ENCODE measurements at places on chromosomes 16 and 17.

DNA sequence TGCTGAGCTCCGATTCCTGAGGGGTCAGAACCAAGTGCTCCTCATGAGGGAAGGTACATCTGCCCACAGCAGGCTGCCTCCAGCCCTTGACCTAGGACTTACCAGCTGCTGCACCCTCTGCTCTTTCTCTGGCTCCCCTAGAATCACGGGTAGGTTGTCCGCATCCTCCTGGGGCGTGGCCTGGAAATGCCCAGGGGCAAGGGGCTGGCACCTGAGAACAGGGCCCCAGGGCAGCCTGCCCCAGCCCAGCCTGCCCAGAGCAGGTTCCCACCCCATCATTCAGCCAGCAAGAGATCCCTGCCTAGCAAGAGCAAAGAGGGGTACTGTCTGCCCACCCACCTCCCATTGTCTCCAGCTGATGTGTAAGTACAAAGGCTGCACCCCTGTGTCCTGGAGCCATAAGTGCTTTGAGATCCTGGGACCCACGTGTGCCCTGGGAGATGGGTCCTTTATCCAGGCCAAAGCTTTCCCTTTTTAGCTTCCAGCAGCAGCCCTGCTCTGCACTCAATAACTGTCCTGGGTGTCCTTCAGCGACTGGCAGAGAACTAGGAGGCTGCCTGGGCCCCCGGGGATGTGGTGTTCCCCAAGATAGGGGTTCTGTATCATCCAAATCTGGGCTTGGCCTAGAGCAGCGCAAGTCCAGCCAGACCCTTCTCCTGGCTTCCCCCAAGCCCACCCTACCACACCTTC, 5.1 kb downstream of the TSPOAP1 start:
- DNase-seq = no peak

- no peak for DNase-seq
These were observed 607.2 kb downstream of the MAF start for GRCh38 chr16:78993346-78993745.

GRCh38 chr16:74462361-74462760, 41.1 kb upstream of the CLEC18B start:
- DNase-seq = no peak

- DNase-seq = no peak
These were observed 41.1 kb downstream of the TNRC6C start for GRCh38 chr17:77999413-78000173.

DNA sequence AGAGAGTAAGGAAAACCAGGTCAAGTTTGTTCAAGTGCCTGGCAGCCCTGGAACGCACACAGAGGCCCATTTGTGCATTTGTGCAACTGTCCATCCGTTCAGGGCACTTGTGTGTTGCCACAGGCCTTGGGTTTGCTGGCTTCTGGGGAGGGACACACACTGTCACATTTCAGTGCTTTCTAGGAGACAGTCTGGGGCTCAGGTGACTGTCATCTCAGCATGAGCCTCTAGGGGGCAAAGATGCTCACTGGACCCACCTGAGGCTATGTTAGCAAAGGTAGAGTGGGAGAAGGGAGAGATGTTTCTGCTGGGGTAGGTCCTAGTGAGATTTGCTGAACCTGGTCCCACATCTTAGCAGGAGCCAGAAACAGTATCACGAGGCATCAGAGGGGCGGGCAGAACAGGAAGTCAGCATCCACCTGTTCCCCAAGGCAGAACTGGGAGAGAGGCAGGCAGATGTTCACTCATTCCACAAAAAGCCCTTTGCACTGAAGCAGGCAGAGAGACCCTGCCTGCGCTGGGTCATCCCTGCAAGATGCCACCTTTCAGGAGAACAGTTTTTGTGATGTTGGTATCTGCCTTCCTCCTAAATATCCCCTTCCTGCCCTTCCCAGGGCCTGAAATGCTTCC, 48.5 kb downstream of the RAI1 start:
- no peak for DNase-seq

- DNase-seq = no peak
These were observed 15.0 kb downstream of the THUMPD1 start for GRCh38 chr16:20726661-20727060.

DNA sequence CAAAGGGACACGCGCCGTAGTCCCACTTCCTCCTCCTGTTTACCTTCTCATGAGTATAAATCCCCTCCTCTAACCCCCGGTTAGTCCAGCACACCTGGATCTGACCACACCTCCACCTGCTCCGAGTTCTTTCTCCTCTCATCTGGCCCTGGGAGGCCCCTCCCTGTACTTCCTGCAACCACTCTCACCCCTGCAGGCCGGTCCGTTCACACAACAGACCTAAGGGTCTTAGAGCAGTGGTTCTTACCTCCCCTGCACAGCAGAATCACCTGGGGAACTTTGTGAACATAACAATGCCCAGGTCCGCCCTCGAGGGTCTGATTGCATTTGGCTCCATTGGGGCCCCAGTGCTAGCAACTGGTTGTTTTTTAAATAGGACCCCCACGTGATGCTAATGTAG, 24.8 kb downstream of the TMEM114 start:
- DNase-seq = no peak

- DNase-seq = no peak
These were observed 63.6 kb downstream of the SCNN1B start for GRCh38 chr16:23365602-23366240.

GRCh38 chr16:49356728-49357488, 16.7 kb upstream of the C16orf78 start:
- no peak for DNase-seq

DNA sequence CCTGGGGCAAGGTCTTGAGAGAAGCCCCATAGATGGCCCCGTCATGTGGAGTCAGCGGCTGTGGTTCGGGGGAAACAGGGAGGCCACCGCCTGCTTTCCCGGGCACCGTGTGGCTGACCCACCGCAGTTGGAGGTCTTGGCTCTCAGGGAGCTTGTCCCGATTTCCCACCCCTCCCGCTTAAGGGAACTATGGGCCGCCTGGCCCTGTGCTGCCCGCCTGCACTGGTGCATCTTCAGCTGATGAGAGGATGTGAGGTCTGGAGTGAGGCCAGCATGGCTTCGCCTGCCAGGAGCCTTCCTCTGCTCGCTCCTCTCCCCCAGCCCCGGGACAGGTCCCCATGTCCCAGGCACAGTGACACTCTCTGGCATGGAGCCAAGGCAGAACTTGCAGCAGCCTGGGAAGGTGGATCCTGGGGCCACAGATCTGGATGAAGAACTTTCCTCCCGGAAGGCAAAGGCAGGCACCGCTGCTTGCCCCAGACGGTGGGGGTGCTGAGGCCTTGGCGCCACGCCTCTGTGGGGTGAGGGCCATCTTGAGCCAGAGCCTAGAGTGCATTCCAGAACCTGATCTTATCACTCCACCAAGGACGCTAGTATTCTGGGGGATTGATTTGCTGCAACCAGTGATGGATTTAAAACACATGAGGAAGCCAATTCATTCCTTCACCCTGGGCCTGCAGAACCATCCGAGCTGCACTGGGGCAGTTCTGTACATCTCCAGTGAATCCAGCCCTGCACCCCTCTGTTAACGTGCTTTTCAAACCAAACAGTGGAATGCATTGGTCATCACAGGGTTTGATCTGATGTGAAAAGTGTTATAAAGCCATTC, 178.6 kb upstream of the TNRC6C start:
- no peak for DNase-seq
